SK-N-MC (cell line): ENCODE measurements at places on chromosomes 5 and 9.

- no peak for DNase-seq
These were observed 148.9 kb downstream of the ARHGAP26 start for GRCh38 chr5:142918959-142919635.

GRCh38 chr5:31819926-31820516 is 181.1 kb downstream of the PDZD2 start:
- DNase-seq, result no peak

- DNase-seq, result no peak
These were observed 517 bp downstream of the KCNN2 start for GRCh38 chr5:114362197-114362976.

GRCh38 chr9:15317836-15318235 is 10.8 kb upstream of the TTC39B start:
- DNase-seq, result no peak

DNA sequence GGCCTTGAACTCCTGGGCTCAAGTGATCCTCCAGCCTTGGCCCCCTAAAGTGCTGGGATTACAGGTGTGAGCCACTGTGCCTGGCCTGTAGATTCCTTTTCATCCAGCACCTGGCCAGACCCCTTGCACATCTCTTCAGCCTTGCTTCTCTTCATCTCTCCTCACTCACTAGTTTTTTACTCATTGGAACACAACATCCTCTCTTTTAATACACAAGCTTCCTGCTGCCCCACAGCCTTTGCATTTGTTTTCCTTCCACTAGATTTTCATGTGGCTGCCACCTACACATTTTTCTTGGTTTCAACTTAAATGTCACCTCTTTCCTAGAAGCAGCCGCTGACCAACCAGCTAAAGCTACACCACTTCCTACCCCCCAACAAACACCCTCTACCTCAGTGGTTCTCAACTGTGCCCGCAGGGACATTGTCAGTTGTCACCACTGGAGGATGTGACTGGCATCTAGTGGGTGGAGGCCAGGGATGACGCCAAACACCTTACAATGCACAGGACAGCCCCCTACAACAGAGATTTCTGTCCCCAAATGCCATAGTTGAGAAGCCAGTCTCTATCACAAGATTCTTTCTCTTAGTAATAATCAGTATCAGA is 33.7 kb downstream of the HAVCR1 start:
- DNase-seq, result no peak

- DNase-seq, result no peak
These were observed 66.9 kb downstream of the RFX3 start for GRCh38 chr9:3458806-3459475.

DNA sequence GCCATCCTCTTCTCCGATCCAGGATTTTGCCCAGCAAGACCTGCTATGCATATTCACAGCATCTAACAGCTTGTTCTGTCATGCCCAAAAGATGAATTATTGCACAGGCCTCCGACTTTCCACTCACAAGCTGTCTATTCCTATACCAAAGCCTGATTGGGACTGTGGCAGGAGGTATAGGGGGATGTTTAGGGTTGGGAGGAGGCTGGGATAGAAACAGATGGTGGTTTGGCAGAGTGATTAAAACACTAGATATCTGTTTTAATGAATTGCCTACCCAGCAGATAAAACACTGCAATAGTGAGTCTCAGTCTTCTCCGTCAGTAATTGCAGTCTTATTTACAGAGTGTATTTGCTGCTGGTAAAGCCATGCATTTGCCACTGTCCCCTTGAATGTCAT is 215.3 kb downstream of the TLR4 start:
- DNase-seq, result no peak

DNA sequence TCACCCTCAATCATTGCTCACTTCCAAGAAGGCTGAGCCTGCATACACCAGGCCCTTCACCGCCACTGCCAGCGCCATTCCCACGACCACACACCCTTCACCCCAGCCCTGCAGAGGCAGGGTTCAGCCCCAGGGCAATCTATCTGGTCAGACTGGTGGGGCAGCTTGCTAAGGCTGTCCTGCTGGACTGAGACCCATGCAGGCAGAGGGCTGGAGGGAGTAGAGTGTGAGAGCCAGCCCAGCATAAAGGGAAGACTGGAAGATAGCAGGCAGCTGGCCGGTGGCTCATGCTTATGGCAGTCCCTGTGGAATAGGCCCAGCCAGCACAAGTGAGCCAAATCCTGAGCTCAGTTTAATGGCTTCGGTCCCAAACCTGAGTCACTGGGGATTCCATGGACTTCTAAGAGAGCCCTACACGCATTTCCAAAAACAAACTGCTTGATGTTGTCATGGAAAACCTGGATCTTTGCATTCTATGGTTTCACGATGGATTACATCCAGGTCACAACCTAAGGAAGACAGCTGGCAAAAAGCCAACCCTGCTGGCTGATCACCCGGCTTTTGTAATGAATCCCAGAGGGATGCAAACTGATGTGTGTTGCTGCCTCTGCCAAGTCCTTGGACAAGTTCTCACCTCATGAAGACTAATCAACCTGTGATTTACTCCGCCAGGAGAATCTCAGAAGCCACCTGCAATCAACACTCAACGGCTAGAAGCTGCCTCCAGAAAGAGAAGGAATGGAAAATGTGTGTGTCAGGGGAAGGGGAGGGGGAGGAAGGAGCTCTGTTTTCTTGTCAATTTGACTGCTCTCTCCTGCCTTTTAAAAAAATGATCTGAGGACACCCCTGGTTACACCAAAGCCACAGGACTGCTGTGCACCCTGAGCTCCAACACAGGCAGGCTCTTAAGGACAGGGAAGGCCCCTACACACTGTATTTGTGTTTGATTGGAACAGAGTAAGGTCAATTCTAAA is 143.6 kb downstream of the LHFPL2 start:
- no peak for DNase-seq

- DNase-seq, result no peak
These were observed 137.8 kb upstream of the RETREG1 start for GRCh38 chr5:16754601-16755000.

DNA sequence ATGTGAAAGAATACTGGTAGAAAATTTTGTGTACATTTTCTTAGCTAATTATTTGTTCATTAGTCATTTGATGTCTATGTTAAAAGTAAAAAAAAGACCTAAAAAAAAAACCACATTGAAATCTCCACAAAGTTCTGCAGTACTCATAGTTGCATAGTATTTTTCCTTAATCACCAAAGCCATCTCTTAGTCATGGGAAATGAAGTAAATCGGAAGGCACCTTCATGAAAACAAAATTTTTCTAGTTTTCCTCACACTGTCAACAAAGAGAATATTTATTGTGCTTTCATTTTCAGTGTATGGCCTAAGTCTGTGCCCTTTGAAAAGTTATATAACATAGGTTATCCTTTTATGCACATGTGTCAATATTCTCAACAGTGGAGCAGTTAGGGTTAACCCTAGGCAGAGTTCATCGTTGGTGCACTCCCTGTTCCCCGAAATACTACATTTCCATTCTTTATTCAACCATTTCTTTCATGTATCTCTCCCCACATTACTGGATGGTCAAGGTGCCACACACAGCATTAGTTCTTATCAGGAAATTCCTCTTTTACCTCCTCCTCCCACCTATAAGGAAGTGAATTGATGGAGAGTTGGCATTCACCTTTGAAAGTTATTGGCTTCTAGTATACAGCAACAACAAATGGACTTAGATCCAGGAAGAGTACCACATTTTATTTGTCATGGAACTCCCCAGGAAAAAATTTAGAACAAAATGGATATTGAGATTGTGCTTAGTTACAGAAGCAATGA is 93.1 kb downstream of the NUDT12 start:
- DNase-seq, result no peak

DNA sequence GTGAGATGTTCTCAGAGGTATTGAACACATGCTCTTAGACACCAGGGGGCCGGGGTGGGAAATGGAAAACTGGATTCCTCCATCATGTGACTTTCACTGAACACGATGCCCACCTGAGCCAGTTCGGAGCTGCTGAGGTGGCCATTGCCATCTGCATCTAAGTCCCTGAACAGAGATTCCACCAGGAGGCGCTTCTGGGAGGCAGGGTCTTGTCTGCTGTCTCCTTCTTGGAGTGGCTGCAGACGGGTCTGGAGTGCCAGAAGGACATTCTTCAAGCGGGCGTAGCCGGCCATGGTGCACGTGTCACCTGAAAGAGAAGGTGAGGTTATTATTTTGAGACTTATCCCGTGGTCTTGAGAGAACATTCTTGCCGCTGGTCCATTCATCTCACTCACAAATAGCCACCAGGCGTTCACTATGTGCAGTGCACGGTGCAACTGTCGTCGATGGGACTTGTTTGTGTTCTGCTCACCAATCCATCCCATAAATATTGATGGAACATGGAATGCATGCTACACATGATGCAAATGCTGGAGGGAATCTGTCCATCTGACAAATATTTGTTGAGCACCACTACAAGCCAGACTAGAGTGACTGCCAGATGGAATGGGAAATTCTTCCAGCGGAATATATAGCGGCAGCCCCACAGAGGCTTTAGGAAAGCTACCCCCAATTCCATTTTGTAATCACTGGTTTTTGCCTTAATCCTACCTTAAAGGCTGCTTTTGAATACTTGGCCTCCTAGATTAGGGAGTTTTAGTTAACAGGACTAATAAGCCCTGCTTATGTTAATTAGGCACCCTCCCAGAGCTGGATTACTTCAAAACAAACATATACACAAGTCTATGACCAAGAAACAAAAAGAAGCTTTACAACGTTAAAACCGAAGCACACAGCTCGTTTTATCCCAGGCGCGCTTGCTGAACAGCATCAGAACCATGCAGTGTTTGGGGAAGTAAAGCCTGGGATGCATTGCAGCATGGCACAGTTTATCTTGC is 264.8 kb downstream of the HSPA4 start:
- no peak for DNase-seq

GRCh38 chr5:123084730-123085605 is 4.1 kb upstream of the PRDM6 start:
- no peak for DNase-seq

- no peak for DNase-seq
These were observed 53.5 kb upstream of the TAF11L2 start for GRCh38 chr5:17444496-17444895.

- no peak for DNase-seq
These were observed 35.9 kb upstream of the ARSB start for GRCh38 chr5:79020861-79021561.

DNA sequence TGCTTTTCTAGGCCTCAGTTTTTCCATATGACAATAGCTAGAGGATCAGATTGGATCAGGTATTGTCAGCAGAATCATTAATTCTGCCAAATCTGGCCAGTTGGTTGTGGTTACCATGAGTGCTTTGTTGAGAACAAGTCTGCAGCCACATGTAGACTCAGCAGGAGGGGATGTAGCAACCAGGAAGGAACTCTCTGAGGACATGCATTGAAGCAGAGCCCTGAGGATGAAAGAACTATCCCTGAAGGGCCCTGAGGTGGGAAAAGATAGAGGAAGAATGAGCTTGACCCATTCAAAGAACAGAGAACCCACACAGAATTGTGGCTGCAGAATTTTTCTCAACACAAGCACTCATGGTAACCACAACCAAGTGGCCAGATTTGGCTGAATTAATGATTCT is 60.1 kb upstream of the AFAP1L1 start:
- DNase-seq, result no peak

DNA sequence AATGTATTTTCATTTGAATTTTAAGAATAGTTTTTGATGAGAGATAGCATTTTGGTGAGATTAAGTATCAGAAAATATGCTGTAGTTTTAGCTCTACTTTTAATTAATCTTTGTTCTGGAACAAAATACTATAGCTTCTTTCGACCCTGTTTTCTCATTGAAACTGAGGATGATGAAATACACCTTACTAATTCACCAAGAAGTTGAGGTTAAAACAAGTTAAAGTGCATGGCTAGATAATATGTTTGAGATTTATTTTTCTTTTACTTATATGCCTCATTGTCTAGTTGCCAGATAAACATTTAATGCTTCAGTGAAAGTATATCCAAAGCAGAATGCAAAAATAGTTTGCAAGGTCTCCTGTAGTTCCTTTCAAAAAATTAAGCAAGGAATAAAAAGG is 140.1 kb upstream of the KCNN2 start:
- DNase-seq, result no peak

GRCh38 chr5:33008751-33009418 is 297.8 kb downstream of the NPR3 start:
- DNase-seq, result no peak

DNA sequence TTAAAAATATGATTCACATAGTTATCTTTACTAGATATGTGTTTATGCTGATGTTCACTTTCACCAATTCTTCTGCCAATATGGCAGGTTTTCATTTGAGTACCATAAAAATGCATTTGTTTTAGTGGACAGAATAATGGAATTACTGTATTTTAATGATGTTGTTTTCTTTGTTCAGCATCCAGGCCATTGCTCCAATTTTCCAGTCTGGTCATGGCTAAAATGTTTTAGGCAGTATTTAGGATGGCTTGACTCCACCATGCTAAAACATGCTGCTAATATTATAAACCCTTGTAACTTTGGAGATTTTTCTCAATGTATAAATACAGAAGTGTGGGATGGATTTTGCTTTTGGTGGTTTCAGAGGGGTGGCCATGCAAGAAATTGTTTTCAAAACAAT is 273.0 kb upstream of the RPS23 start:
- DNase-seq, result no peak

GRCh38 chr9:118618084-118618483 is 751.2 kb downstream of the BRINP1 start:
- DNase-seq, result no peak

GRCh38 chr5:63194126-63194525 is 615.5 kb downstream of the LRRC70 start:
- DNase-seq, result no peak

DNA sequence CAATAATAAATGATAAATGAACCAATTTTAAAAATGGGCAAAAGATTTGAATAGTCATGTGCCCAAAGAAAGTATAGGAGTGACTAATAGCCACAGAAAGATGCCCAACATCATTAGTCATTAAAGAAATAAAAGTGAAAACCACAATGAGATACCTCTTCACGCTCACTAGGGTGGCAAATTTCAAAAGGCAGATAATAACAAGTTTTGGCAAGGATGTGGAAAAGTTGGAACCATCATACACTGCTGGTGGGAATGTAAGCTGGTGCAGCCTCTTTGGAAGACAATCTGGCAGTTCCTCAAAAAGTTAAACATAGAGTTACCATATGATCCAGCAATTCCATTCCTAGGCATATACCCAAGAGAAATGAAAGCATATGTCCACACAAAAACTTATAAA is 1819.8 kb downstream of the MAT2B start:
- no peak for DNase-seq

GRCh38 chr5:39019254-39019653 is 54.9 kb downstream of the RICTOR start:
- DNase-seq, result no peak

- no peak for DNase-seq
These were observed 12.9 kb upstream of the MSMP start for GRCh38 chr9:35766997-35767396.

DNA sequence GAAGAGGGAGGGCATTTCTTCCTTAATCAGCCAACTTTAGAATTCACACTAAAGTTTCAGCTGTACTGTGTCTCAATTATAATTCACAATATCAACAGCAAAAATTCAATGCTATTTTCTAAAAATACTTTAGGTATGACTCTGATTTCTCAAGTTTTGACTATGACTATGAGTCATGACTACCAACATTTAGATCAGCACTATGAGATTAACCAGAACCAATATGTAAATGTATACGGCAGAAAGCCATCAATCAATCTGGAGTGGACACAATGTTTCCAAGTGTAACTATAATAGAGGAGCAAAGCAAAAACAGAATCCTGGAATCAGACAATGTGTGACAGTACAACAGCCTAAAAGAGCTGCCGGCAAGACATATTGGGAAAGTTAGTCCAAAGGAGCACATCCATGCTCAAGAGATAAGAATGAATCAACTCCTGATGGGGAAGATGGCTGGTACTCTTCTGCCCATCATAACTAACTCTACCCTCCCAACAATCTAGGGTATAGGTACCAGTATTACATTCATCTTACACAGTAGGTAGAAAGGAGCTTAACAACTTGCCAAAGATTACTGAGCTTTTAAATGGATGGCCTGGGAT is 294.4 kb downstream of the SEMA5A start:
- DNase-seq, result no peak
